ENCODE measurements at places on chromosomes 12 and 14. TPM values are rescaled to one million over a fixed set of nuclear protein-coding genes. Genes with fewer than 3 reads are reported as not detected.

Gene GNB3
- total RNA-seq = 1.5 TPM

Gene DEGS2
- total RNA-seq = not detected

Gene RERG
- total RNA-seq = not detected

Gene ACVRL1
- not detected for total RNA-seq

Gene PPM1H
- 5.2 TPM for total RNA-seq

Gene PSME1
- total RNA-seq = 160 TPM

Gene L3HYPDH
- total RNA-seq = 96.2 TPM

DNA sequence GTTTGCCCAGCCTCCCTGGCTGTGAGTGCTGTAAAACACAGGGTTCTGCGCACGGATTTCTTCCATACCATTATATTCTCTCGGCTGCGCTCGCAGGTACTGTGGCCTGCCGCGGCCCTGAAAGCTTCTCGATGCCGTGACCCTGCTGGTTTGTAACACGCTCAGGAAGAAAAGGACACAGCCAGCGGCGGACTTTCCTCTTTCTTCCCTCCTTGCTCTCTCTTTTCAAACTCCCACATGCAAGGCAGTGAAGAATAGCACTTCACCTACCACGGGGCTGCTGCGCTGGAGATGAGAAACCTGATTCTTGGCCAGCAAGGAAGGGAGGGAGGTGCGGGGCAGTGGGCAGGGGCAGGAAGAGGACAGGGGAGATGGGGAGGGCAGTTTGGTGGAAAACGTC, 130.2 kb downstream of the RBM19 start:
- DNase-seq = no peak

GRCh38 chr12:128820253-128820652, 3.5 kb downstream of the SLC15A4 start:
- DNase-seq = no peak

DNA sequence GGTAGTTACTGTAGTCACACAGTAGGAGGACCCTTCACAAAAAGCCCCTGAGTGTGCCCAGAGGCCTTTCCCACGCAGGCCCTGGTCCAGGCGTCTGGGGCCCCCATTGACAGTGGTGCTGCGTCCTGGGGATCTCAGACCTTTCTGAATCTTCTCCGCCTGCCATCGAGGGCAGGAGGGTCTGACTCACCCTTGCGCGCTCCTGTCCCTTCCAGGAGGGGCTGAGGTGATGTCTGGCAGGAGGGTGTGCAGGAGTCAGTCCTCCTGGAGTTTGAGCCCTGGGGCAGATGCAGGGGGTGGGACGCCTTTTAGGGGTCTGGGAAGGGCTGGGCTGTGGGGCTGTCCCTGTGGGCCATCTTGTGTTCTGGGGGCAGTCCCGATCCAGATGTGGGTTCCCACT, 386.8 kb downstream of the TMEM121 start:
- no peak for DNase-seq

DNA sequence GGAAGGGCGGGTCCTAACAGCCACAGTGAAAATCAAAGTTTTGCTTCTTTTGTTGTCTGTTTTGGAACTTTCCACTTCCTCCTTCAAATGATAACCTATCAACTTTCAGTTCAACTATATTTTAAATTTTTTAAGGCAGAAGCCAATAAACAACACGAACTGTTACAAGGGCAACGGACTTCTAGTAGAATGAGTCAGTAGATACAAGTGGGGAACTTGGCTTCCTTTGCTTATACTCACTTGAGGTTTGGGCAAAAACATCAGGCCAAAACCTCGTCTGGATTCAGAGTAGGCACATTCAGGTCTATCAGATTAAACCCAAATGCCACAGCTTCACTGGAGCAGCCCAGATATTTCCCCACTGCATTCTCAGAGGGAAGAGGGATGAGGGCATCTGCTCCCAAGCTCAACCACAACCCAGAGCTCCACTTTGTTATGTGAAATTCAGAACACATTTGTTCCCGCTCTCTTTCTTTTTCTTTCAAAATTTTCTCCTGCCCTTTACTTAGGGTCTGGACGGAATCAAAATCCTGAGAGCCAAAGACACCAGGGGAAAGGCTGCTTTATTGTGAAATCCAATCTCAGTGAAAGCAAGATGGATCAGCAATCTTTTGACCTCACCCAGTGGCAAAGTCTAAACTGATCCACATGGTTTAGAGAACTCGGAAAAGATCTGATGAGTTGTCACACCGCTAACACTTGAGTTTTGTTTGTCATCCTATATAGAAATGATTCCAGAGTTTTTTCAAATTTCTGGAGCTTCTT, 152.5 kb upstream of the BTG1 start:
- DNase-seq = no peak

Measured in NCI-H460 (cell line).